Aorta (tissue), 5 donors: ENCODE measurements at places on chromosomes 6 and 20. TPM values are rescaled to one million over a fixed set of nuclear protein-coding genes. Genes with fewer than 3 reads are reported as not detected.

The PDYN gene
- total RNA-seq: not detected

GRCh38 chr20:41029150-41029901 is 704 bp downstream of the TOP1 start:
- no peaks in the 10 kb centered on the region for H3K27me3 ChIP-seq
- H3K36me3 ChIP-seq: no peaks in the 10 kb centered on the region
- H3K4me3 ChIP-seq: peak overlapping the region; percentile 84
- no peak for DNase-seq
- H3K27ac ChIP-seq: peak overlapping the region; percentile 93

DNA sequence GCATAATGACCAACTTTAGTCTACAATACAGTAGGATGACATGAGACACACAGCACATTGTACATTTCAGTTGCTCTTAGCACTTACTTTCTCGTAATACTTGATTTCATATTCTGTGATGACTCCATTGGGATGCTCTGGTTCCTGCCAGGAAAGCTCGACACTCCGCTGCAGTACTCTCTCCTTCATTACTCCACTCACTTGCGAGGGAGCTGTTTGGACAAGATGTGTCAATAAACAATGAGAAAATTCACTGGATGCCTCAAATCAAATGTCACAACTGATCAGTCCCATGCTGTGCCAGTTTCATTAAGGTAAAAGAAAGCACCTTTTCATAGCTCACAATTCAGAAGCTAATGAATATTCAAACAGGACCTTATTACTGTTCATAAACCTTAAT is 147.1 kb downstream of the EPHA7 start:
- H3K27ac ChIP-seq: no peak overlapping the region
- DNase-seq: no peak
- no peaks in the 10 kb centered on the region for H3K36me3 ChIP-seq
- no peaks in the 10 kb centered on the region for H3K4me1 ChIP-seq
- no peak overlapping the region for H3K4me3 ChIP-seq

DNA sequence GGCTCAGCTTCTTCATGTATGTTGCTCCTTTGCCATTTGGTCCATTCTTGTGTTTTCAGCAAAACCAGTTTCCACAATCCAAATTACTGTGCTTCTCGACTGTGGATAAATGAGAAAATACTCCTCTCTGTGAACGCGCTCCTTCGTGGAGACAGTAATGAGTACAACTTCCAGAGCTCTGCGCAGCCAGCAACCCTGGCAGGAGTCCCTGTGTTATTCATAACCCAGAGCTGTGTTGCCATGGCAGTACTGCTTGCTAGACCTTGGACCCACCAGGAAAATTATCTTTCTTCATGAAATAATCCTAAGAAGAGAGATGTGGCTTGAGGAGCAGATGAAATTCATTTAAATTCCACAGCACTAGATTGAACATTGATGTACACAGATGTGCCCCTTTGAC is 73.7 kb downstream of the SLC22A3 start:
- H3K27me3 ChIP-seq: no peaks in the 10 kb centered on the region
- H3K36me3 ChIP-seq: peaks cover 2% of the 10 kb centered on the region
- peak; percentile 86 for DNase-seq
- no peak overlapping the region for H3K4me3 ChIP-seq

- no peaks in the 10 kb centered on the region for H3K4me1 ChIP-seq
- H3K27me3 ChIP-seq: no peaks in the 10 kb centered on the region
- no peaks in the 10 kb centered on the region for H3K36me3 ChIP-seq
- DNase-seq: no peak
- H3K27ac ChIP-seq: no peak overlapping the region
These were observed 278.1 kb downstream of the MEI4 start for GRCh38 chr6:77930952-77931351.

- no peak for DNase-seq
- no peaks in the 10 kb centered on the region for H3K4me1 ChIP-seq
- H3K36me3 ChIP-seq: no peaks in the 10 kb centered on the region
- H3K27ac ChIP-seq: no peak overlapping the region
These were observed 9.2 kb downstream of the TUBB2B start for GRCh38 chr6:3218266-3218665.

DNA sequence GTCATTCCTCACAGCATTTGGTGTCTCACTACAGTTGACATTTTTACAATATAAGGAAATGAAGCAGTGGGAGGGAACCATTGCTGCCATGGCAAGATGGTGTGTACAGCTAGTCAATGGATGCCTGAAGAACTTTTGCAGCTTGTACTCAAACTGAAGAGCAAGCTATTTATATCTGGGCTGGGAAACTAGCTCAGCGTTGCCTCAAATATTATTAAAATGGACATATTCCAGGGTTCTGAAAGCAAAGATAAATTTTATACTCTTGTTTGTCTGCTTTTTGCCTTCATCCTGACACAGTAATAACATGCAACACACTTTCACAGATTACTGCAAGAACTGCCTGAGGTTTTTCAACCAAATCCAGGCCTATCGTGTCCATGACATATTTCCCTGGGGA is 156.4 kb upstream of the COL21A1 start:
- no peak overlapping the region for H3K27ac ChIP-seq
- H3K4me1 ChIP-seq: no peaks in the 10 kb centered on the region
- no peaks in the 10 kb centered on the region for H3K27me3 ChIP-seq

GRCh38 chr6:147837540-147837939 is 329.1 kb downstream of the SAMD5 start:
- no peaks in the 10 kb centered on the region for H3K4me1 ChIP-seq
- H3K36me3 ChIP-seq: no peaks in the 10 kb centered on the region
- no peak overlapping the region for H3K27ac ChIP-seq
- no peak for DNase-seq
- H3K4me3 ChIP-seq: no peak overlapping the region
- no peaks in the 10 kb centered on the region for H3K27me3 ChIP-seq
